ENCODE measurements at places on chromosomes 3 and 15.

GRCh38 chr3:122067588-122068240 lies 12.6 kb downstream of the CD86 start:
- no peak for DNase-seq

GRCh38 chr3:17307482-17307881 lies 422.7 kb downstream of the PLCL2 start:
- no peak for DNase-seq

DNA sequence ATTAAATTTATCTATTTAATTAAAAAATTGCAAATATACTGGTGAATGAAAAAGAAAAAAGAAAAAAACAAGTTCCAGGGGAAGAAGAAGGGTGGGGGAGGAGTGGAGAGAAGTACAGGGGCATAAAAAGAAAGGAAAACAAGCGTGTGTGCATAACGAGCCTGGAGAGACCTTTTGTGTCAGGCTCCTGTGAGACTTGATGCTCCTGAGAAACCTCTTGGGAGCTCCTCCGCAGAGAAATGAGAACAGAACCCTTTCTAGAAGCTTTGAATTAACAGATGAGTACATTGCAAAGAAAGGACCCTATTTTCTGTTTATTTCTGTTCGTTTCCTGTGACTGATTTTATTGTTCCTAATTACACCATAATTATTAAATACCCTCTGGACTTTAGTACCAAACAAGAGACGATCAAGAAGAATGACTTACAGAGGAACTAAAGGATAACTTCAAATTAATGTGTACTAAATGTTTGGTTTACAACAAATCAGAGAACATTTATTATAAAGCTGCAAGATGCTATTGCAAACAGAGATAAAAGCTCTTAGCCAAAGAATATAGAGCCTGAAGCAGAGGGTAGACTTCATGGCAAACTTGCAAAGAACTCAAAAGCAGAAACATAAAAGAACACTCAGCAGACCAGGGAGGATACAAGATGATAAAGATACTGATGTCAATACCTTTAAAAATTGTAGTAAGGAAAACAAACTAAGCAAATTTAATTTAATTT lies 74.7 kb downstream of the DPPA2 start:
- DNase-seq: no peak

DNA sequence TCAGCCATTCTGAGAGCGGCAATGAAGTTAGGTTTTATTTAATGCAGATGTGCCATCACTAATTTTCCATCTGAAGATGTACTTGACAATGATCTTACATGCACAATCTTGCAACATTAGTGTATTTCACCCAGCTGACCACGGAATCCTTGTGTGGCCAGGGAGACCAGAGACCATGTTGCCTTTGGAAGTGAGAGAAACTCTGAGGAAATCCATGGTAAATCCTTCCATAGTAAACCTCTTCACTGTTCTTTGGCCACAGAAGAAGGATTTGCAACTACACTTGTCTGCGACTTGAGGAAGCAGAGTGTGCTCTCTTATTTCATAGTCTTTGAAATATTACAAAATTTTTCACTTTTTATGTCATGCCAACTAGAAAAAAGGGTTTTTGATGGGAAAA lies 128.4 kb upstream of the IGSF10 start:
- DNase-seq: no peak

GRCh38 chr15:85751291-85752123 lies 43.2 kb downstream of the KLHL25 start:
- DNase-seq: no peak

DNA sequence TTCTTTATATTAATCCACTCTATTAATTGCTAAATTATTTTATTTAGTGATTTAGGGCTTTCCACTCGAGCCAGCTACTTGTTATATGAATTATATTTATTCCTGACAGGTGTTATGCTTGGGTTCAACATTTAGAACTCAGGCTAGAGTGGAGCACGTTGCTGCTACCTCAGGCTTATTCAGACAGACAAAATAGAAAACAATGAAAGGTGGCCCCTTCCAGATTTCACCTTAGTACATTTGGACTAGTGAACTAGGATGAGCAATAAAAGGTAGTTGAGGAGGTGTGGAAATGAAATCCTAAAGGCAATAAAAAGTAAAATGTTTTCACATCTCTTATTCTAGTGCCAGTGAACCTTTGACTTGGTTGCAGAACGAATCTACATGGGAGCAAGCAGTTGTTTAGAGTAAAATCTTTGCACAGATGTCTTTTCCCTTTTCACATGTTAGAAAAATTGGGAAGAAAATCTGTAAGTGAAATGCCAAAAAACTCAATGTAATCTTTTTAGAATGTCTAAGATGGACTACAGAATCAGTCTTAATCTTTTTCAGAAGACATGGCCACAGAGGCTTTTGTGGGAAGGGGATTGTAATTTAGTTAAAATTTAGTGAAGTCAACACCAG lies 63.8 kb downstream of the AKAP13 start:
- no peak for DNase-seq

DNA sequence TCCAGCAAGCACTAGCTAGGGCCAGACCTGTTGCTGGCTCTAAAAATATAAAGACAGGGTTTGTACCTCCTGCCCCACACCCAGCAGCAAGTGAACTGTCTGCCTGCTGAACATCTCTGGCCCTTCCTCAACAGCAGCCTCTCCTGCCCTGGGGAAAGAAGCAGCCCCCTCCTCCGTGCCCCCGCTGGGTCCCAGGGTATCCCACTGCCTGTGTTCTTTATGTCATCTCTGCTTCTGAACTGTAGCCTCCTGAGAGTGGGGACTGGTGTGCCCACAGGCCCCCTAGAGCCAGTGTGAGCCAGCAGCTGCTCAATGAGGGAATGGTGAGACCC lies 54.5 kb downstream of the ACAD9 start:
- DNase-seq: no peak

- peak; percentile 49 for DNase-seq
These were observed 1.0 kb upstream of the IGF2BP2 start for GRCh38 chr3:185825639-185826481.

DNA sequence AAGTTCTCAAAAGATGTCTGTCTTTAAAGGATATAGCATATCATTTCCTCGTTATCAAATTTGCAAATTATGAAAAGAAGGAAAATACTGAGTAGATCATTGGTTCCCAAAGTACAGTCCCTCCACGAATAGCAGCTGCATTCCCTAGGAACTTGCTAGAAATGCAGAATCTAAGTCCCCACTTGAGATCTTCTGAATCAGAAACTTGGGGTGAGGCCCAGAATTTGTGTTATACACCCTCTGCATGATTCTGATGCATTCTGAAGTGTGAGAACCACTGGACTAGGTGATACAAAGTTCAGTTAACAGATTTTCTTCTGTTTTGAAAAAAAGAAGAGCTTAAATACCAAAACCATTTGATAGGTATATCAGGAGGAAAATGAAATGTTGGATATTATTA lies 77.1 kb downstream of the SLC25A26 start:
- DNase-seq: no peak

- DNase-seq: no peak
These were observed 140.7 kb downstream of the LIPC start for GRCh38 chr15:58572521-58572920.

DNA sequence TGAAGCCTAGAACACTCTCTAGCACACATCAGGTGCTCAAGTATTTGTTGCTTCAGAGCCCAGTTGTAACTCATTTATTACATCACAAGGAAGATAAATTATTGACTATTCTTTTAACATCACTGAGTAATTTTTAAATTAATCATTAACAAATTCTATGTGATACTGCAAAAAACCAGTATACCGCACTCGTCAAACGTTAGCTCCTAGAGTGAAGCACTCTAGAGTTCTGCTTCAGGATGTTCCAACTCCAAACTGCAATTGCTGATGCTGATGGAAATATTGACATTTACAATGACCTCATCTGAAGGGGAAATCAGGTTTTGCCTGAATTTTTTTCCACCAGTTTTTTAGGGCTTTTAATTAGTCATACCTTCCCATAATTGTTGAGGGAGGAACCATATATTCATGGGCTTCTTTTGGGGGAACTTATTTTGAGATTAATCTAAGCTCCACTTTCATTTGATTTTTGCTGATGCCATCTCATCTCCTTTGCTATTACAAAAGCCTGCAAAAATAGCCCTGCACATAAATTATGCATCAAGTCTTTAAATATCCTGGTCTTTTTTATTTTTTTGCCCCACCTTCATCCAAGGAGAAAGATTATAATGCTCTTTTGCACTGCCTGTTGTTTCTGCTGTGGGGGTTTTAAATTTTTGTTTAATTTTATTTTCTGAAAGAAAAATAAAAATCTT lies 123.0 kb upstream of the STAC start:
- DNase-seq: no peak

- no peak for DNase-seq
These were observed 78.0 kb downstream of the MBNL1 start for GRCh38 chr3:152346740-152347139.

GRCh38 chr3:52248165-52248541 lies 2.6 kb downstream of the PPM1M start:
- DNase-seq: no peak

DNA sequence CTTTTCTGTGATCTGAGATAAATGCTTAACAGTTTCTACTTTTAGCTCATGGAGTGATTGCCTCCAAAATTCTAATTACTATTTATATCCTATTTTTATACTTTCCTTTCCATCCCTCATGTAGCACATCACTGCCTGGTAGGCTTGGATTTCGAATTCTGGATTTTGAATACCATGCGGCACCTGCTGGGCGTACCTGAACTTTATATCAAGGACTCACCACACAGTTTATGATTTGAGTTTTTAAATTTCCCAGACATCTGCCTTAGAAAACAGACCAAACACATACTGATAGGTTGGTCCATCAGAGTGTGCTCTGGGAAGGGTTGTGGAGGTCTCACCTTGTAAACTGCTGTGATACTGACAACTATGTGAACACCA lies 6.4 kb downstream of the TRAK1 start:
- DNase-seq: no peak

- DNase-seq: no peak
These were observed 21.2 kb downstream of the GRIP2 start for GRCh38 chr3:14518893-14519292.

- DNase-seq: no peak
These were observed 77.7 kb downstream of the CBLB start for GRCh38 chr3:105791131-105791530.

- no peak for DNase-seq
These were observed 123.1 kb upstream of the RARB start for GRCh38 chr3:25304916-25305315.

DNA sequence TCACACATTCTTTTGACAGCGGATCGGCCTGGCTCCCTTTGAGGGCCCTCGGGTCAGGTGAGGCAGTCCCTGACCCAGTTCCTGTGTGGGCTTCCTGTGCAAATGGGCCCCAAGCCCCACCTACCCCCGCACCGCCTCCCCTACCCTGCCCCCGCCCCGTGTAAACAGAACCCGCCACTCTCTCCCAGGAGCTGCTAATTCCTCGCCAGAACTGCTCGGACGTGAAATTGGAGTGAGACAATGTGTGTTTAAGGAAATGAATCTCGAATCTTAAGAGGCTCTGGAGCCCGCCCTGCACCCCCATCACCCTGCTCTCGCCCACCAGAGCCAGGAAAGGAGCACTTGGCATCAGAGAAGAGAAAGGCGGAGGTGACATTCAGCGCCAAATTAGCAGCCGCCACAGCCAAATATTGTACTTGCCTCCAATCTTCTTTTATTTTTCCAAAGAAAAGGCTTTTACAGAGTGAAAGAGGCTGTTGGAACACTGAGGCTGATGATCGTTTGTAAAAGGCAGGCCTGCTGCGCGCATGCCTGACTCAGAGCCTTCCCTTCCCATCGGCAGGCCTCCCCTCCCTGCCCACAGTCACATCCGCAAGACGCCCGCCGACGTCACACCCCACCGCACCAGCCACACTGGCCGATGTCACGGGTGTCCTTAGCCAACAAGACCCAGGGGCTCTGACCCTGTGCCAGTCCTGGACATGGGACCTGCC lies 53.1 kb downstream of the CACNA2D2 start:
- DNase-seq: peak; percentile 84

DNA sequence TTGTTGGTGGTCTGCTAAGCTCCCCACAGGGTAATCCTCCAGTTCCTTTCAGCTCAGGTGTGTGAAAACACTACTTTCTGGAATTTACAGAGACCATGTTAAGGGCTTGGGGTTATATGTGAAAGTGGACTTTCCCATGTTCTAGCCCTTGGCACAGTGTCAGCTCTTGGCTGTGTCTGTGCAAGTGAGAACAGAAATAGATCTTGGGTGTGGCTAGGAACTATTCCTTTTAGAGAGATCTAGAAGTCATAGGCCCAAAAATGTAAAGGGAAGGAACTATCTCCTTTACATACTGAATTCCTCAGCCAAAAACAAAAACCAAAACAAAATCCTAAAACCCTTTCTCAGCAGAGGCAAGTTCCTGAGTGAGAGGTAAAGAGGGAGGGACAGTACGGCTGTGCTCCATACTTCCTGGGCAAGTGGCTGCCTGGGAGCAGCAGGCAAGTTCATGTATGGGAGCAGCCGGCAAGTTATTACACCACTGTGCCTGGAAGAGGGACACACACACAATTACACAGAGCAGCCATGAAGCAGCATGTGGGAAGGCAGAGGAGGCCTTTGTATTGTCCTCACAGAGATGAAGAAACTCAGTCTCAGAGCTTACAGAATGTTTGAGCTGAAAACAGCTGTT lies 19.9 kb upstream of the C3orf62 start:
- no peak for DNase-seq

DNA sequence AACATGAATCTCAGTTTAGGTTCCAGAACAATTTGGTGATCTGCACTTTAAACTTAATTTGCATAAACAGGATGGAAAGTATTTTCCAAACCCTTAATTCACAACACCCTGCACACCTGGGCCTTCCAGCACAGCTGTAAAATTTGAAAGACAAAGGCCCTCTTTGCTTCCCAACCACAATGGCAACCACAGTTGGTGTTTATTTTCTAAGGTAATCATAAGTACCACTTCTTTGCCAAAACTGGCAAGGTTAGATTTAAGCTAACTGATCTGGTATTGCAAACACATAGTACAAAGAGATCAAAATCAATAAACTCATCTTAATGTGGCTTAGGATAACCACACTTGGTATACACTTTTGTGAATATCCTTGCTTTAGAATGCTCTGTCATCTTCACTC lies 4.1 kb downstream of the LRIG1 start:
- DNase-seq: no peak

DNA sequence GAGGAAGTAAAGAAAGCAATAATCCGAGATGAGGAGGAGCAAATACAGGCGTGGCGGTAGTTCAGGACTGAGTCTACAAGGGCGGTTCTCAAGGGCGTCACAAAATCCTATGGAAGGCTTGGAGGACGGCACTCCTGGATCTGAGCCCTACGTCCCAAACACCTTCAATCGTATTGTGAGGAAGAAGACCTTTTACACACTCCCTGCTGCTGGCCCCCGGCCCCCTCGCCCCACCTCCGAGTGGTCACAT lies 747 bp downstream of the PLD1 start:
- DNase-seq: no peak

DNA sequence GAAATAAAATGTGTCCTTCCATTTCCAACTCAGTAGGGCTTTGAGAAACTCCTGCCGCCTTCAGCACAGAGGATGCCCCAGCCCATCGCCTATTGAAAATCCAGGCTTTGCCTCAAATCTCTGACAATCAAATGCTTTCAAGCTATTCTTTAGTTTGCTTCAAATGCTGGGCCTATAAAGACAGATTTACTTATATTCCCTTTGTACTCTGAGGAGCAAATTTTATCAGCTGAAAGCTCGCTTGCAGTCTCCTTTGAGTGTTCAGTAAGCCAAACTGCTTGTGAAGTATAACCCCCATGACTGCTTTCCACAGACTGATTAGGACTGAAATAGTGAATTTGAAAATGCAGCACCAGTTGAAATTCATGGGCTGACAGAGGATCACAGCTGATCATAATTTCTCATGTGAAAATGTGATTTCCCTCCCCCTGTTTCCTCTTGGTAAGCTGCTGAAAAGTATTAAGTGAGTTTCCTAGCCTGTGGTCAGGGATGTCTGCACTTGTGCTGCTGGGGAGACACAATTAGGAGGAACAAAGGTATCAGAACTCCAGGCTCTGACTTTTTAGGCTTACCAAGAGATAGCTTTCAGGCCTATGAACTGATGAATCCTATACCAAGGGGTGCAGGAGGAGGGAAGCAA lies 563.4 kb upstream of the TGFBR2 start:
- no peak for DNase-seq

Data from activated CD4-positive, alpha-beta memory T cell treated with anti-CD3 and anti-CD28 coated beads, Interleukin-2, amount 10 ng/mL, durations not matched to agents 7 days and 5 days (primary cell).